ENCODE measurements at places on chromosomes 13 and 19. TPM values are rescaled to one million over a fixed set of nuclear protein-coding genes. Genes with fewer than 3 reads are reported as not detected.

Gene SIAH3
- 0.16 TPM for total RNA-seq

Gene MTUS2
- 0.25 TPM for total RNA-seq

Gene TUBB4A
- 15.2 TPM for total RNA-seq

Gene F10
- total RNA-seq, result 4.2 TPM

Gene ZNF415
- total RNA-seq, result 2.2 TPM

Gene SLC15A1
- 0.13 TPM for total RNA-seq

Data from mesangial cell (primary cell).